Left ventricle myocardium inferior (tissue), 1 donor: ENCODE measurements at places on chromosomes 16 and 17. TPM values are rescaled to one million over a fixed set of nuclear protein-coding genes. Genes with fewer than 3 reads are reported as not detected.

CBX2 gene
- 2.6 TPM for total RNA-seq

CPPED1 gene
- total RNA-seq: 12.4 TPM

ANKRD40CL gene
- total RNA-seq: not detected

ZNF423 gene
- 8.6 TPM for total RNA-seq

TERB1 gene
- not detected for total RNA-seq

DNA sequence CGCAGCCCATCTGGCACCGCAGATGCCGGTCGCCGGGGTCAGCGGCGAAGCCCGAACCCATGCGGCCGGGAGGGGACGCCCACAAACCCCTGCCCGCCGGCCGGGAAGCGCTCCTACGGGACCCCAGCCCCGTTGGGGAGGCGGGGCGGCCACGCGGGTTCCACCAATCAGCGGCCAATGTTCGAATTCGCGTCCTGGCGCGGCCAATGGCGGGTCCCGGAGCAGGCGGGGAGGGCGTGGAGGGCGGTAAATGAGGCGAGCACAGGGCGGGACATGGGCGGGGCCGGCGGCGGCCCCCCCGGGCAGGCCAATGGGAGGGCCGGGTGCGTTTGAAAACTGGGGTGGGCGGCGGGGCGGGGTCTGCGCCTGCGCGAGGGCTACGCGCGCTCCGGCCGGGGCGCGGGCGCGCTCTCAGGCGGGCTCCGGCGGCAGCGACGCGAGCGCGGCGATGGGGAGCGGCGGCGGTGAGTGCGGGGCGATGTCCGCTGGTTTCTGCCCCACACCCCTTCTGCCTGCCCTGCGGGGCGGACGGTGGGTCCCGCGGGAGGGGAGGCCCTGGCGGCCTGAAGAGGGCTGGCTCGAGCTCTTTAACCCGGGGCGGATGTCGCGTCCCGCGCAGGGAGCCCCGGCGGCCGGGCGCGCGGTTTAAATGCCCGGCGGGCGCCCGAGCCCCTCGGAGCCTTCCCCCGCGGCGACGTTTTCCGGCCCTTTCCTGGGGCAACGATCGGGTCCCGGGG is at the start of gene CCNF:
CCNF (plus strand) TSS at position 414 of the 737 bp plus-strand sequence; CDS start at position 449, 35 bp downstream.
- H3K27ac ChIP-seq: peak within 1 kb of the TSS; percentile 82
- peaks cover 23% of the 10 kb centered on the region for H3K4me1 ChIP-seq
- H3K27me3 ChIP-seq: no peaks in the 10 kb centered on the region
- peak within 1 kb of the TSS; percentile 91 for H3K4me3 ChIP-seq
- peak; percentile 98 for DNase-seq

GRCh38 chr16:30028438-30029076 is 2.5 kb downstream of the TLCD3B start:
- H3K27ac ChIP-seq: no peak overlapping the region
- H3K4me1 ChIP-seq: peaks cover 9% of the 10 kb centered on the region
- peaks cover 98% of the 10 kb centered on the region for H3K27me3 ChIP-seq
- no peaks in the 10 kb centered on the region for H3K36me3 ChIP-seq

GRCh38 chr17:73679476-73679875 is 35.2 kb upstream of the SDK2 start:
- no peak for DNase-seq
- no peak overlapping the region for H3K4me3 ChIP-seq
- peaks cover 47% of the 10 kb centered on the region for H3K27me3 ChIP-seq
- H3K27ac ChIP-seq: no peak overlapping the region
- H3K36me3 ChIP-seq: no peaks in the 10 kb centered on the region

DNA sequence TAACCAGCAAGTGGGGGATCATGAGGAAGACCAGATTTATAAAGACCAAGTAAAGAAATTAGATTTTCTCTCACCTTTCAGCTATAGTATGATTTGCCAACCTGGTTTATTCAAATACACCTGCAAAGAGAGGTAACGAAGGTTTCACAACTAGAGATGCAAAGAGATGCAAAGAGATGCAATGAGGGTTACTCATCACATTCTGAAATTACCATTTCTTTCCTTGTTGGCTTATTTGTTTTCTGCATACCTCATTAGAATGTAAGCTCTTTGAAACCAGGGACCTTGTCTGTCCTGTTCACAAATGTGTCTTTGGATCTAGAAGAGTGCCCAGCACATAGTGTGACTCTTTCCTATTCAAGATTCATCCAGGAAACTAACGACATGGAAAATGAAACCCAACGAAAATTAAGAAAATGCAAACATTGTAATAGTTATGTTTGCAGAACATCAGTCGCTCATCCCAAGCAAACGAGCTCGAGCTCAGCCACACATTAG is 9.0 kb upstream of the LONP2 start:
- H3K27ac ChIP-seq: no peak overlapping the region
- peaks cover 19% of the 10 kb centered on the region for H3K4me1 ChIP-seq
- DNase-seq: no peak
- no peaks in the 10 kb centered on the region for H3K36me3 ChIP-seq

- no peak overlapping the region for H3K27ac ChIP-seq
- H3K36me3 ChIP-seq: peaks cover 23% of the 10 kb centered on the region
- no peaks in the 10 kb centered on the region for H3K27me3 ChIP-seq
Observed at GRCh38 chr17:21530311-21530710, 154.2 kb downstream of the KCNJ12 start.

GRCh38 chr17:41527063-41528023 is 765 bp downstream of the KRT19 start:
- peaks cover 95% of the 10 kb centered on the region for H3K27me3 ChIP-seq
- no peak for DNase-seq
